Ascending aorta (tissue), 2 donors: ENCODE measurements at places on chromosomes 12 and 14. TPM values are rescaled to one million over a fixed set of nuclear protein-coding genes. Genes with fewer than 3 reads are reported as not detected.

SERPINA9 gene
- not detected for total RNA-seq

GRCh38 chr12:107760207-107760808 lies 629 bp downstream of the PRDM4 start:
- peak; percentile 66 for DNase-seq

DTX1 gene
- 4.5 TPM for total RNA-seq

CACNB3 gene
- 54.5 TPM for total RNA-seq

TIMM9 gene
- 0.96 TPM for total RNA-seq

- no peak for DNase-seq
Observed at GRCh38 chr12:13425766-13426165, 229.2 kb downstream of the EMP1 start.

DNA sequence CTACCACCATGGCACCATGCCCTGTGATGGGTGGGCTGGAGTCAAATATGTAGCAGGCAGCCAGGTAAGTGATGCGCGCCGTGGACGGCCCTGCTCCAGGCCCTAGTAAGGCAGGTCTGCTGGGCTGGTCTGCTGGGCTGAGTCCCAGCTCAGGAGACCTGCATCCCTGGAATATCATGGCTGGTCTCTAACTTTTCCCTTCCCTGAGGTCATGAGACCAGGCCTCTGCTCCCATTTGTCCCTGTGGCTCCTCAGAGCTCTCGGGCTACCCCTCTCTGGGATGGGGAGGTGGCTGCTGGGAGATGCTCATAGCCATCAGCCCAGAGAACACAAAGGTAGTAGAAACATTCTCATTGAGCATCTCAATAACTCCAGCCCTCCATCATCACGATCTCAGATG lies 19.8 kb upstream of the KCNA5 start:
- DNase-seq, result no peak

DNA sequence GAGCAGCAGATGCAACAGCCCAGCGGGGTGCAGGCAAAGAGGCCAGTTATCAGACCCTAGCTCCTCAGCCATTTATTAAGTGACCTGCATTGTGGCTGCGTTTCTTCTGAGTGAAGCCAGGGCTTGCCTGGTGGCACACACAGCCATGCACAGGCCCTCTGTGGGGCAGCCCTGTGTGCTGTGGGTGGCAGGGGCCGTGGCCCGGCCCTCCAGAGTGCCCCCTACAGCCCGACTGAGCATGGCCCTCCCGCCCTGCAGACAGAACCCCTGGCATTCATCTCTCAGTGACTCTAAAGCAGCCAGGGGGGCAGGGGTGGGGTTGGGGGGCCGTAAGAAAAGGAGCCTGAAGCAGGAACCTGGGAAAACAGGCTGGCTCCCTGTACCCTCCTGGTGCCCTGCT lies 226.0 kb upstream of the PWP1 start:
- DNase-seq, result no peak
